ENCODE measurements at places on chromosomes 2 and 18.

DNA sequence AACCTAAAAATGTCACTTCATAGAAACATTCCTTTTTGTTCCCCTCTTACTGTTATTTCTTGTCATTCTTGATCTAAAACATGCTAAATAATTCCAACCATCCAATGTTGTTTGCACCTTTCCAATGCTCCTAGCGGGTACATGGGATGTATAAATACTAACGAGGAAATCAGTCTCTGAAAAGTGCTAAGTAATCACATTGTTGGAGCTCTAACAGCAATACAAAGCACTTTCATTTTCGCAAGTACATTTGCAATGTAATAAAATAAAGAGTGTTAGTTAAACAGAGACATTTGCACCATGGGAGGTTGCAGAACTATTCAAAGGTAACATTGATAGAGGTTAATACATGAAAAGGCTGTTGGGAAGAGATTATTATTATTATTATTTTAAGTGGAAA lies 286.2 kb upstream of the ACVR2A start:
- no peak for DNase-seq

GRCh38 chr2:159759577-159759976 lies 38.4 kb downstream of the CD302 start:
- no peak for DNase-seq

DNA sequence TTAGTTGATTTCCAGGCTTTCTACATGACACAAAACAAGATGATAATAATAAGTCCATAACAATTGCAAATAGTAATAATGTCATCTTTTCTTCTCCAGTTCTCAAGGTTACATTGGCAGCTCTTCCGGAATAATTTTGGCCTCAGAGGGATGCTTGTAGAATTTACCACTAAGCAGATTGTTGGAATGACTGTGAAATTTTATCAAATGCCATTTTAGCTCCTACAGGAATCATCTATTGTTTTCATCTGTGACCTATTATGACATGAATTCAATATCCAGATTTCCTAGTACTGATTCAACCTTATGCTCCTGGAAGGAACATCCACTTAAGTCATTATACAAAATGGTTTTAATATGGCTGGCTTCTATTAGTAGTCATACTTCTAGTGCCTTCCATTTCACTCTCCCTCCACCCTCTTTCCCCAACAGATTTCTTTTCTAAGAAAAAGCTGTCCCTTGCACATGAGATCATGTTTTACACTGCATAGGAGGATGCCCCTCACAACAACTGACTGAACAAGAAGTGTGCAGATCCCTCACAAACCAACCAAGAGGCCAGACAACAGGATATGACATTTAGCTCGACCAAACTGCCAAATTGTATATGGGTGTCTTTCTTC lies 200.0 kb downstream of the DNER start:
- DNase-seq = no peak

DNA sequence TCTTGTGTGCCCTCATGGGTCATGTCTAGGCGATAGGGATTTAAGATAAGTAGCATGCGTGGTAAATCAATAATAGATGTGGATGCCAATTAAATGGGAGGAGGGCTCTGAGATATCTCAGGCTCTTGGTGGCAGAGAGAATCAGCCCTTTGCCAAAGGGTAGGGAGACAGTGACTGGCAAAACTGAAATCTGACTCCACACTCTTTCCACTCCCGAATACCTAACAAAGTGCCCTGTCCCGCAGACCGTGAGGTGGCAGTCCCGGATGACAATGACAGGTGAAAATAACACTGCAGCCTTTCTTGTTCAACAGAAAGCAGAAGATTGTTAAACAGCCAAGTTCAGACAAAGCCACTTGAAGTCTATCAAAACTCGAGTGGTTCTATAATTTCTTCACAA lies 47.0 kb downstream of the C2orf76 start:
- no peak for DNase-seq

DNA sequence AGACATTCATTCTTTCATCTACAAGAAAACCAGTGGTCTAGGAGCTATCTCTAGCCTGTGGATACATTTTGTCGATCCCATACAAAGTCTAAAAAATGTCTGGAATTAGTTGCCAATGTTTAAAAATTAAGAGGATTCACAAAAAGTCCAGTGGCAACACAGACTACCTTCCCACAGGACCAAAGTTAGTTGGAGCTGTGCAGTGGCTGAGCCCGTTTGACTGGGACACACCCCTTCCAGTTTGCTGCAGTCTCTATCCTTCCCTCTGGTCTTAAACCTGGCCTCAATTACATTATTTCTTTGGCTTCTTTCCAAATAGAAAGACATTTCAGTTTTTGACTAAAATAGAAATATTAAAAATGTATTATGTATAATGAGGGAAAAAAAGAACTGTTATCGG lies 18.6 kb downstream of the SLC16A14 start:
- DNase-seq = no peak

DNA sequence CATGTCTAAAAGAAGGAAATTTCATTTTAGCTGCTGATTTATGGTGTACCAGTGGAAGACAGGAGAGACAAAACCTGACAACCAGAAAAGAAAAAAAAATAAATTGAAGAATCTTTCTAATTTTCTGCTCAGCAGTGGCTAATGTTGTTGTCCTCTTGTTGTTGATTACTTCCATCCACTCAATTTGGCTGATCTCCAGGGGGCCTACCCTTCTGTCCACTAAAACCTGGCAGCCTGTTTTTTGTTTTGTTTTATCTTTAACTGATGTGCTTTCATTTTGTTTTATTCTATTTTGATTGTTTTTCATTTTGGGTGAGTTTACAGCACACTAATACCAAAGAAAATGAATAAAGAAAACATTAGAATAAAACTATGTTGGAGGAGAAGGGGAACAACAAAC lies 27.4 kb downstream of the TFPI start:
- no peak for DNase-seq

DNA sequence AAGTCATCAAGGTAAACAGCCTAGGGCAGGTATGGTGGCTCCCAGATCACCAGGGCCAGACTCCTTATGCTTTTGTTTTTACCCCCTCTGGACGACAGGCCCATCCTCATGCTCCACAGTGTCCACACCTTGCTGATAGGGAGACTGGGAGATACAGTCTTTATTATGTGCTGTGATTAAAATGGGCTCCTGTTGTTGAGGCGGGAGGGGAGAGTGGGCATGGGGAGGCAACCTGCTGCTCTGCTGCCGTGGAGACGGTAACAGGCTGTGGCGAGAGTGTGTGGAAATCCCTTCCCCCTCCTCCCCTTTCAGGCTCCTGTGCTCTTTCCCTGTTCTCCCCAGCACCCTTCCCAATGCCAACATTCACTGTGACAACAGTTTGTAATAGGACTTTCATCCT lies 38.2 kb upstream of the PNO1 start:
- no peak for DNase-seq

GRCh38 chr2:232237464-232237863 lies 141.1 kb upstream of the ALPP start:
- no peak for DNase-seq

GRCh38 chr2:174485788-174486562 lies 854 bp downstream of the GPR155 start:
- DNase-seq = no peak

- DNase-seq = no peak
These were observed 31.9 kb downstream of the C2orf74 start for GRCh38 chr2:61193670-61194561.

Data from stimulated activated CD8-positive, alpha-beta memory T cell treated with anti-CD3 and anti-CD28 coated beads, Interleukin-4, amount 100 ng/mL, for 1 hour (primary cell).